ENCODE measurements at places on chromosomes 2 and 18.

- no peak for DNase-seq
Measured at GRCh38 chr2:100206731-100207255, 64.4 kb upstream of the AFF3 start.

DNA sequence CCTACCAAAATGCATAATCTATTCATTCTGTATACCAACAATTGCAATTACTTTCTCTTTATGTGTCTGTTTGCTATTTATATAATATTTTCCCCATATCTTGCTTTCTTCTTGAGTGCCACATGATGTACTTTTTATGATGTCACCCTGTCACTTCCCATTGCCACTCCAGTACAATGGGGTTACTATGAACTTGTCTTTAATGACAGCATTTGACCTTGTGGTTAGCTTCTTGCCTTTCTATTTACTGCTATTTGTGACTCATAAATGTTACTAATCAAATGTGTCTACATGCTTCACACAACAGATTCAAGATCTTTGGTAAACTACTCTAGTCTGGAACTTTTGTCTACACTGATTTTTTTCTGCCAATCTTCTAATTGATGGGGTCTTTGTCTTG lies 486.3 kb downstream of the NR4A2 start:
- DNase-seq = no peak

GRCh38 chr2:144832048-144832447 lies 312.1 kb upstream of the ZEB2 start:
- no peak for DNase-seq

GRCh38 chr2:47056374-47056773 lies 98.7 kb downstream of the STPG4 start:
- DNase-seq = no peak

GRCh38 chr2:109031476-109032228 lies 42.6 kb upstream of the EDAR start:
- DNase-seq = peak; percentile 73
